ENCODE measurements at places on chromosomes 6 and 20. TPM values are rescaled to one million over a fixed set of nuclear protein-coding genes. Genes with fewer than 3 reads are reported as not detected.

Gene ZNF165
- total RNA-seq, result 0.94 TPM

Gene POU3F2
- total RNA-seq, result not detected

Gene SLCO4A1
- total RNA-seq, result 13.6 TPM

Gene STX16
- 30.2 TPM for total RNA-seq

Gene ARMC2
- 2.0 TPM for total RNA-seq

Gene SESN1
- 10.8 TPM for total RNA-seq

Gene TP53TG5
- not detected for total RNA-seq

Gene SEC63
- 21.7 TPM for total RNA-seq

Gene CALHM5
- 0.09 TPM for total RNA-seq

Gene POM121L2
- total RNA-seq, result not detected

Gene TREM2
- not detected for total RNA-seq

Gene KCNK5
- total RNA-seq, result 1.3 TPM

Gene PAX1
- 0.02 TPM for total RNA-seq

Gene JARID2
- 10.1 TPM for total RNA-seq

Gene PPP1R18
- total RNA-seq, result 45.2 TPM

Gene CBLN4
- total RNA-seq, result not detected

Gene SLC39A7
- total RNA-seq, result 108 TPM

Gene KIF6
- total RNA-seq, result 0.25 TPM

Gene KHDC1L
- total RNA-seq, result 0.26 TPM

Gene CYP21A2
- not detected for total RNA-seq

Gene PRPH2
- not detected for total RNA-seq

Gene MAP7
- 19.0 TPM for total RNA-seq

Gene CENPW
- 40.0 TPM for total RNA-seq

Gene LY6G6C
- 0.09 TPM for total RNA-seq

Gene MRAP2
- total RNA-seq, result 1.8 TPM

Gene COL12A1
- total RNA-seq, result 3.9 TPM

Gene IP6K3
- total RNA-seq, result 2.4 TPM

Gene PHF20
- total RNA-seq, result 33.8 TPM

Gene BANF2
- not detected for total RNA-seq

Gene MEP1A
- total RNA-seq, result not detected

Gene CLVS2
- 0.13 TPM for total RNA-seq

Measured in A549 treated with AZD2906 at 1 μM for 4 hours (cell line).